ENCODE measurements at places on chromosomes 7 and 10. TPM values are rescaled to one million over a fixed set of nuclear protein-coding genes. Genes with fewer than 3 reads are reported as not detected.

Gene PIK3AP1
- 0.21 TPM for total RNA-seq

Gene RARRES2
- total RNA-seq = not detected

Gene RBM20
- 0.13 TPM for total RNA-seq

Gene WEE2
- not detected for total RNA-seq

Gene MYO1G
- 0.11 TPM for total RNA-seq

Gene SMC3
- 36.6 TPM for total RNA-seq

Gene SH2D4B
- under 0.01 TPM for total RNA-seq

Gene PCGF6
- 14.9 TPM for total RNA-seq

Measured in pulmonary artery endothelial cell (primary cell).